ENCODE measurements at places on chromosomes 5 and 9.

DNA sequence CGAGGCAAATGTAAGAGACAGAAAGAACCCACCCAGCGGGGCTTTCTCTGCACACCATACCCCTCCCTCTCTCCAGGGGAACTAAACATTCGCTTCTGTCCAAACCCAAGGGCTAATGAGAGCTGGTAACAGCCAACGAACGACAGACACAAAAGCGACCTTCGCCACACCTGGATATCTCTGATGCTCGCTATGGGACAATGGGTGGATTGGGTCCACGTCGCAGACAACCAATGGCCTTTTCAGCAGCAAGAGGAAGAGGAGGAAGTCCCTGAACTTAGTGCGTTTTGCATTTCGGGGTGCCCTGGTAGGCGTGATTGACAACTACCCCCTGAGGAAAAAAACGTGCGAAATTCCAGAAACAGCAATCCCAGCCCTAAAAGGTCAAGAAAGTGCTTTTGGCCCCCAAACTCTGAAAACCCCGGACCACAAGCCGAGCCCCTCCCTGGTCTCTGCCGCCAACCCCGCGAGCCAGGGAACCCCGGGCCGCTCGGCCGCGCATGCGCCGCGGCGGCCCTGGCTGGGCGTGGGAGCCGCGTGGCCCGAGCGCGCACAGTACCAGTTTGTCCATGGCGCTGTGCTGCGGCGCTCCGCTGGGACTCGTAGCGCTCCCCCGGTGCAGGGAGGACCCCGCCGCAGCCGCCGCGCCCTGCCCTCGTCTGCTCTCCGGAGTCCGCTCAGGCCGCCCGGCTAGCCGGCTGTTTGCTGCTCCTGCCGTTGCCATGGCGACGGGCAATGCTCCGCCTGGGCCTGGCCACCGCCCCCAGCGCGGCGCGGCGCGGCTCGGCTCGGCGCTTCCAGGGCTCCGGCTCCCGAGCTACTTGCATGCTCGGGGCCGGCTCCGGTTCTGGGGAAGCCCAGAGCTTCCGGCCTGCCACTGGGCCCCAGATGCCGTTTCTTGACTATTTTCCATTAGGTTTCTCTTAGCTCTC is 66.9 kb upstream of the DNAH5 start:
- no peak for DNase-seq

- no peak for DNase-seq
Observed at GRCh38 chr9:106438928-106439327, 424.0 kb upstream of the ZNF462 start.

GRCh38 chr9:136629879-136630661 is 32.6 kb upstream of the EGFL7 start:
- DNase-seq = no peak

- DNase-seq = no peak
Observed at GRCh38 chr5:177994561-177995190, 1.4 kb downstream of the PROP1 start.

DNA sequence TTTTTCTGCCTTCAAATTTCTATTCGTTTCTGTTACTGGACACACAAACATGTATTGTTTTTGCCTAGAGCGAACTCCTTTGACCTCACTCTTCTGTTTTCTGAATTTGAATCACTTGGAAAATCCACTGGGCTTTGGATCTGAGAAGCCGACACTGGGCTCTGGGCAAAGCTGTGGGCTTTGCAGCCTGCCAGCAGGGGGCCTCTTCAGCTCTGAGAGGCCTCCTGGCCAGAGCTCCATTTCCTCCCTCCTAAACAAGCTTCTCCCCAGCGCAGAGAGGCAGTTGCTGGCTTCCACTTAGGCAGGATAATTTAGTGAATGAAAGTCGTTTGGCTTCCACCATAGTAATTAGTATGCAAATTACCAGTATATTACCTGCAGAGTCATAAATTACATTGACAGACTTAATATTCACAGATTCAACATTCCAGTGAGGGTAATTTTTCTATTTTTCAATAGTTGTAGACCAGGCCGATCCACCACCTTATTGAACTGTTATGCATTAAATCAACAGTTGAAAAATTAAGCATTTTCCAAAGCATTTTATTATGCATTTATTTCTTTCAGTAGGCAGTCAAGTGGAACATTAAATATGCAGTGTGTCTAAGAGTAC is 104.0 kb upstream of the ZNF366 start:
- DNase-seq = peak; percentile 51

- DNase-seq = no peak
Observed at GRCh38 chr5:107149243-107150005, 521.3 kb downstream of the EFNA5 start.

DNA sequence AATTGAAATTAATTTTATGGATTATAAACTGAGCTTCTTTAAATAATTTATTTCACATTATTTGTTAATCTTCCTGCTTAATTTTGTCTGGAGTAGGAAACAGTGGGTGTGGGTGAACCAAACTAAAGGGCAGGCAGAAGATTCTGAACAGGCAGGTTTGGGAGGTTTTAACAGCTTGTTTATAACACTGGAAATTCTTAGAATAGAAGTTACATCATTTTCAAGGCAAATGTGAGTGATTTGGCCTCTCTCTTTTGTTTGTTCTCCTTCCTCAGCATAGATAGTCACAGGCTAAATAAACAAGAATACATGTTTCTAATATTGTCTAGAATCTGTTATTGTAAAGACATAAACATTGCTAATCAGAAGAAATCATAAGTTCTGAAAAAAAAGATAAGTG is 970.9 kb upstream of the NUDT12 start:
- no peak for DNase-seq

Measured in renal cortex interstitium (tissue), 15 donors.